ENCODE measurements at places on chromosomes 1 and 21.

DNA sequence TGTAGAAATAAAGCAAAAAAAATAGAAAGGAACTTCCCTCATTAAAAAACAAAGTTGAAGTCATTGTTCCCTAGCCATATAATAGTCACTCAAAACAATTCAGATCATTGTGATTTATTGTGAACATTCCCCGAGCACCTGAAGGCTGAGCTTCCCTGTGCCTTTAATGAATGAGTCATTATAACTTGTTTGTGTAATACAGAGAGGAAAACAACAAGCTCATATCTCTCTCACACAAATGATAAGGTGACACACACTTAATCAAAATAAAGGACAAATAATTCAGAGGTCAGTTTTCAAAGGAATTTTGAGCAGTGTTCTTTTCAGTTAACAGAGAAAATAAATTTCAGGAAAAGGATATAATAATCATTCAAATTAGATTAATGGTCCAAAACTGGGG is 326.2 kb downstream of the DUSP10 start:
- no peak for DNase-seq

DNA sequence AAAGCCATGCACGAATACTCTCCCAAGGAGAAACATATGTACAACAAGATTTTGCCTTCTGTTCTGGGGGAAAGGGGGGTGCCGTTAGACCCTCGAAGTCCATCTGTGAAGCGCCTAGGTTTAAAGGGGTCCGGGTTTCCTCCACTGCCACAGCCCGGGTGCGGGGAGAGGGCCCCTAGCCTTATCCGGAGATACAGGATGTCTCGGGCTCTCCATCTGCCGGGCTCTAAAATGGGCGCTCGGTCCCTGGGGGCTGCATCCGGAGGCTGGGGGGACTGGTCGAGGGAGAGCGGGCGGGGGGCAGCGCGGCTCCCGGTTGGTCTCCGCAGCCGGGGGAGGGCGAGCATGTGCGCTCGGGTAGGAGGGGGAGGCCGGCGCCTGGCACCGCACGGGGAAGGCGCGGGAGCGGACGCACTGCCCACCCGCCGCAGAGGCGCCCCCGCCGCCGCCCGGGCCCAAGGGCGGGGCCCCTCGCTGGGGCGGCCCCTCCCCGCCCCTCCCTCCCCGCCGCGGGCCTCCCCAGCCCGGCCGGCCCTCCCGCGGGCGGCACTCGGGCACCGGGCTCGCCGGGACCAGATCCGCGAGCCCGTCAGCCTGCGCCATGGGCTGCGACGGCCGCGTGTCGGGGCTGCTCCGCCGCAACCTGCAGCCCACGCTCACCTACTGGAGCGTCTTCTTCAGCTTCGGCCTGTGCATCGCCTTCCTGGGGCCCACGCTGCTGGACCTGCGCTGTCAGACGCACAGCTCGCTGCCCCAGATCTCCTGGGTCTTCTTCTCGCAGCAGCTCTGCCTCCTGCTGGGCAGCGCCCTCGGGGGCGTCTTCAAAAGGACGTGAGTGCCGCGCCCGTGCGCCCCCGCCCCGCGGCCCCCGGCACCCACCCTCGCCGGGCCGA is 63.1 kb downstream of the ELK4 start:
- no peak for DNase-seq

- DNase-seq = no peak
These were observed 103.0 kb downstream of the CAMTA1 start for GRCh38 chr1:6888268-6888667.

- DNase-seq = no peak
These were observed 665.7 kb downstream of the ADGRL2 start for GRCh38 chr1:82466416-82466815.

- no peak for DNase-seq
These were observed 11.2 kb downstream of the CLEC20A start for GRCh38 chr1:178485541-178485981.

- DNase-seq = no peak
These were observed 320.3 kb downstream of the FAM72C start for GRCh38 chr1:143651350-143651992.

All from endothelial cell (in vitro differentiated cells).